Epithelial cell of alveolus of lung (primary cell): ENCODE measurements at places on chromosomes 13 and 19. TPM values are rescaled to one million over a fixed set of nuclear protein-coding genes. Genes with fewer than 3 reads are reported as not detected.

PALM gene
- total RNA-seq: 15.9 and 83.0 TPM in 2 replicates

VAV1 gene
- 1.0 TPM in 1 of 2 replicates, not detected in the other for total RNA-seq

CGB3 gene
- total RNA-seq: 1.3 TPM in 1 of 2 replicates, not detected in the other

APC2 gene
- under 0.01 and 0.16 TPM in 2 replicates for total RNA-seq

OR10H1 gene
- total RNA-seq: not detected in 2 replicates
